Right lobe of liver (tissue), 6 donors: ENCODE measurements at places on chromosomes 6 and 20.

DNA sequence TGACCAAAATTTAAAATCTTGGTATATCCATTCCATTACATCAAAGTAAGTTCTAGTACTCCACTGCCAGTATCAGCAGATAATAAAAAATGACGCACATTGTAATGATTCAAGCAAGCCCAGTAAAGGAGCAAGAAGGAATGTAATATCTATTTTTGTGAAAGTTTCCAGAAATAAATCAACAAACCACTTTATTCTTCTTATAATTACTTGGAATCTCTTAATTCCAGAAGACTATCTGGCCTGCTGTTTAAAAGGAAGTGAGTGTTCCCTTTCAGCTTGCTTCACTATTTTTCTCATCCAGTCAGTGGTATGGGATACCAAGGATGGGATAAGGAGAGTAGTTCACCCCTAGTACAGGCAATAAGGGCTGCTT lies 42.2 kb upstream of the DSE start:
- DNase-seq: no peak

DNA sequence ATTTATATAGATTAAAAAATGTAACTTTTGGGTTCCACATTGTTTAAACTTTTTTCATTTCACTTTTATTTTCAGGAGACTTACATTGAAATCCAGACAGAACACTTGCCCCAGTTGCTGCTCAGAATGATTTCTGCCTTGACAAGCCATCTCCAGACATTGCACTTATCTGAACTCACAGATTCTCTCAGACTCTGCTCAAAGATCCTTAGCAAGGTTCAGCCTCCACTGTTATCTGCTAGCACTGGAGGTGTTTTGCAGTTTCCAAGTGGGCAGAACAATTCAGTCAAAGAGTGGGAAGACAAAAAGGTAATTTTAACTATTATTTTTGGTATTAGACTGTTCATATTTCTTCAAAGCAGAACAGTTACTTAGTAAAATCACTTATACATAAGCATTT lies 58.0 kb downstream of the DOP1A start:
- DNase-seq: no peak

- no peak for DNase-seq
Measured at GRCh38 chr20:63775096-63775978, 35.8 kb downstream of the SLC2A4RG start.

DNA sequence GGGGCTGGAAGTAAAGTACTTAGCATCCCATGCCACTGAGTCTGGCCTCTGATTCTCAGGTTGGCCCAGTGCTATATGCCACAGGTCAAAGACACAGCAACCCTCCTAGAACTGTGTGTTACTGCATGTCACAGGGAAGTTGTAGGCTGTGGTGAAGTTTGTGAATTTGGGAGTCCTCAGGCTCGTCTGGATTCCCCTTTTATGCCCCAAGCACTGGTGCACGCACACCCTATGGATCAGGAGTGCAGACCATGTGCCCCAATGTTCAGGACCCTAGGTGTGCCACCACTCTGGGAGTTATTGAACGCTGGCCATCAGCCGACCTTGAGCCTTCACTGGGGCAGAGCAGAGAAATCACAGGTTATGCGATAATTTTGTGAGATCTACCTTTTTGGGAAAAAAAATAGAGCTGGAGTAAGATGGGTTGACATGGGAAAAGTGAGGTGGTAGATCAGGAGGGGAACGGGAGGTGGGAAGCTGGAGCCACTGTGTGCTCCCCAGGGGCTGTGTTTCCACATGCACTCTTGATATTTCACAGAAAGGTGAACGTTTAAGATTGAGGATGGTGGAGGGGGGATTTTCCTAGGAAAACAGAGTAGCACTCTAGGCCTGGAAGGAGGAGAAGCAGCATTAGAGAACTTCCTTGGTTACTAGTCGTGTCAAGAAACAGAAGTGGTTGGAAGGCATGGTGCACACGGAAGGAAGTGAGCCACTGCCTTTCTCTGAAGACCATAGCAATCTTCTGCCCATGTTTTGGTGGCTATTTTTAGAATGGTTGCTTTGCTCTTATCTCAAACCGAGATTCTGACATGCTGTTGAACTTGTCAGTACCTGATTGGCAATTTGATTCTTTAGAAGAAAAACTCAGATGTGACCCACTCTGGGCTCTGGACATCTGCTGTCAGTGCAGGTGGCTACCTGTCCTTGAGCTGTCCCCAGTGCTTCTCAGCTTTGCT lies 44.1 kb downstream of the DUSP22 start:
- DNase-seq: no peak

DNA sequence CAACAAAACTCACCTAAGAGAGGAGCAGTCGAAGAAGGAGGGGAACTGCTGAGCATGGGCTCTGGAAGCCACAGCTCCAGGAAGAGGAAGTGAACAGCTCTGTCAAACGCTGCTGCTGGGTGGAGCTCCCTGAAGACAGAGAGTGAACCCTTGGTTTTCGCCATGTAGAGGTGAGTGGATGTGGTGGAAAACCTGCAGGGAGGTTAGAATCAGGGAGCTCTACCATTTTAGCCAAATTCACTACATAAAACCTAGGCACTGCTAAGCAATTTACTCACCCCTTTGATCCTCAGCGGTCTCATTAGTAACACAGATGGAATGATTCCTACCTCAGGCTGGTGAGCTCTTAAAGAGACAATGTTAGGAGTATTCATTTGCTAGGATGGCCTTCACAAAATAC lies 19.4 kb upstream of the TFAP2A start:
- no peak for DNase-seq

DNA sequence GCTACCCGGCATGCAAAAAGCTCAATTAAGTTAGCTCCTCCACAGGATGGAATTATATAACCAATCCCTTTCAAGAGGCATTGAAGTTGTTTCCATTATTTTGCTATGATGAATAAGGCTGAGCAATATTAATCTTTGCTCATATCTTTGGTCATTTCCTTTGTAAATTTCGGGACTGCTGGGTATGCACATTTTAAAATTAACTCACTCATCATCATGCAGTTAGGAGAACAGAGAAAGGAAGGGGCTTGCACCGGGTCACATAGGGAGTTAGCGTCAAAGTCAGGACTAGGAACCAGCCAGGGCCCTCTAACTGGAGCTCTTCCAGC lies 430 bp upstream of the FAM110A start:
- DNase-seq: no peak

GRCh38 chr6:124054034-124054433 lies 250.4 kb downstream of the NKAIN2 start:
- DNase-seq: no peak

DNA sequence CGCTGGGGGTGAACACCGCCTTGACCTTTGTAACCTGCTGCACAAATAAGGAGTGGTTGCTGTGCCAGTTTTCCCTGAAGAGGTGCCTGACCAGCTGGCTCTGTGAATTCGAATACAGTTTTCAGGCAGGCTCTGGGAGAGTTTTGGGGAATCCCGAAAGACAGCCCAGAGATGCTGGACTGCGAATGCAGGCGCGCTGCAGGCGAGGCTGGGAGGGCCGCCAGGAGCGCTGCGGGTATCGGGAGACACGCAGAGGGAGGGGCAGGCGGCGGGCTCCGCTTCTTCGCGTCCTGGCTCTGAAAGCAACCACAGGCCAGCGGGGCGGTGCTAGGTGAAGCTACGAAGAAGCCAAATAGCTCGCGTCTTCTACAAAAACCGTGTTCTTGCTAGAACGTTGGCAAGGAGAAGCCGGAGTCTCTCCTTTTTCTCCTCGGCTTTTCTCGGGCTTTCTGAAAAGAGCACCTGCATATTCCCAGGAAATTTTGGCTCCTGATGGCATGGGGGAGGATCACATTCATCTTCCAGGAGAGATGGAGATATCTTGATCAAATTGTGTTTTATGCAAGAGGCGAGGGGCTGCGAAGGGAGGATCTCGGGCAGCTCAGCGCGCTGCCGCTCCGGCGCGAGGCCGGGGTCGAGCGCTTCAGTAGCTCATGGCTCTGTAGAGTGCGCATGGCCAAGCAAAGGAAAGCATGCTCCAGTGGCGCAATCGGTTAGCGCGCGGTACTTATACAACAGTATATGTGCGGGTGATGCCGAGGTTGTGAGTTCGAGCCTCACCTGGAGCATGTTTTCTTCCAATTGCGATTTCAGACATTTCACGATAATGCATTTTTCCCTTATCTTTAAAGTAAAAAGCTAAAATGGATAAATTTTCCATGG lies 158.1 kb upstream of the ZNF184 start:
- DNase-seq: no peak

DNA sequence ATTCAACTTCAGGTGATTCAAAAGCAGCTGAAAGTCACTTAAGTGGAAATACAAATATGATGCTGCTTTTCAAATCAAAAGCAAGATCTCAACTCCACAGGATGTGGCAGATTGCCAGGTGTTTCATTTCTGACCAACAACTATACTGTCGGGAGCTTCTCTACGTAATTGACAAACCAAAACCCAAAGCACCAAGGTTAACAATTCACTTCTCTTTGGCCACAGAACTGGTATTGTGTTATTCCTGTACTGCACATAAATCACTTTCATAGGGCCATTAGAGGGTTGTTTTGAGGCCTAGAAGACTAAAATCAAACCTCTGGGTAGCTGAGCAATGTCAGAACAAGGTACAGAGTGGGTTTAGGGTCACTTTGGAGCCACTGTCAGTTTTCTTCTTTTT lies 169.7 kb downstream of the HAO1 start:
- DNase-seq: no peak

GRCh38 chr20:26308961-26309360 lies 612.3 kb upstream of the ZNF337 start:
- DNase-seq: no peak

- DNase-seq: no peak
Measured at GRCh38 chr6:80321011-80321410, 214.5 kb downstream of the BCKDHB start.

DNA sequence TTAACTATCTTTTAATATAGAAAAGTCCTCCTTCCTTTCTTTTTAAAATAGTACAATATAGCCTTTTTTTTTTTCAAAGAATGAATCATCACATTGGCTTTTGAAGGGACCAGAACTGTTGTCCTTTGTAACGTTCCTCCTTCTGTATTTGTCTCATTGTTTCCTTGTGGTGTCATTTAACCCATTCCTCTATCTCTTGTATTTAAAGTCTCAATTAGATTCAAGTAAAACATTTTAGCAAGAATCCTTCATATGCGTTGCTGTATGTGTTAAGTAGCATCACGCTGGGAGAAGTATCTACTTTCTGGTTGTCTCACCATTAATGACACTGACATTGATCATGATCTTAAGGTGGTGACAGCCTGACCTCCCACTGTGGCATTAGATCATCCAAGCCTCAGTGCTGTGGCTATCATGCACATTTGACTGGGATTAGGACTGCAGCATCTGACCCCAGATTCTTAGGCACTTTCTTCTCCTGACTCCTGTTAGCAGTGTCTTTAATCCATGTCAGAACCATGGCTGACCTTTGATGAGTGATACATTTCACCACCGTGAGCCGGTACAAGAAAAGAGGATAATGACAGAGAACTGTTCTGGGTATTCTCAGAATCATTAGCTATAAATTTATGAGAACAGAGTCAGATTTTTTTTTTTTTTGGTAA lies 67.5 kb upstream of the TFB1M start:
- DNase-seq: no peak

- peak; percentile 14 for DNase-seq
Measured at GRCh38 chr20:57663681-57664451, 43.6 kb upstream of the ZBP1 start.

DNA sequence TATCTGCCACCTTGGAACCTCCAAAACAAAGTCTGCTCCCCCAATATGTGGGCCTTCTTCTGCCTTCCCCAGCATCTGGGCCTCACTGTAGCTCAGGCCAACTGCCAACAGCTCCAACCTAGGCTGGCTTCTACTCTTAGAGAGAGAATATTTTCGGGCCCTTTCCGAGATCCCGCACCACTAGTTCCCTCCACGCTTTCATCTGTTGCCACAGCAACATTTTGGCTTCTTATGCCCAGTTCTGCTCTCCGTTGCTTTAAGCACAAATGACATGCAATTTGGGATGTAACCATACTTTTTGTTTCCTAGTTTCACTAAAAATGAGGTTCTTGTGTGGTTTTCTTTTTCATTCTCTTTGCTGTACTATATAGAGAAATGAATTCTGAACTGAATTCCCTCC lies 33.6 kb downstream of the PSMB9 start:
- DNase-seq: no peak
